IPS DF 6.9 (cell line): ENCODE measurements at places on chromosomes 12 and 14.
A peak's percentile ranks its signal among the peaks of the same experiment; 100 is the strongest.

GRCh38 chr12:58563621-58564020 is 356.7 kb downstream of the LRIG3 start:
- H3K27me3 ChIP-seq = no peaks in the 10 kb centered on the region
- no peaks in the 10 kb centered on the region for H3K36me3 ChIP-seq
- H3K4me1 ChIP-seq = no peaks in the 10 kb centered on the region
- no peak overlapping the region for H3K27ac ChIP-seq
- no peak overlapping the region for H3K4me3 ChIP-seq

GRCh38 chr12:118635276-118635675 is 258.9 kb downstream of the SUDS3 start:
- H3K27me3 ChIP-seq = no peaks in the 10 kb centered on the region; the same call in 1 of the 2 replicates
- no peak for DNase-seq
- H3K27ac ChIP-seq = no peak overlapping the region

- no peak for DNase-seq
- no peaks in the 10 kb centered on the region for H3K4me1 ChIP-seq
- H3K27ac ChIP-seq = no peak overlapping the region
- H3K27me3 ChIP-seq = no peaks in the 10 kb centered on the region
- H3K4me3 ChIP-seq = peak overlapping the region; percentile 43; the same call in 1 of the 2 replicates
Observed at GRCh38 chr12:29782285-29782870, 1.4 kb downstream of the TMTC1 start.

GRCh38 chr14:104154246-104154645 is 15.9 kb downstream of the KIF26A start:
- no peak overlapping the region for H3K27ac ChIP-seq
- DNase-seq = no peak
- H3K4me1 ChIP-seq = peaks cover 10% of the 10 kb centered on the region
- H3K36me3 ChIP-seq = peaks cover 16% of the 10 kb centered on the region
- no peak overlapping the region for H3K4me3 ChIP-seq

DNA sequence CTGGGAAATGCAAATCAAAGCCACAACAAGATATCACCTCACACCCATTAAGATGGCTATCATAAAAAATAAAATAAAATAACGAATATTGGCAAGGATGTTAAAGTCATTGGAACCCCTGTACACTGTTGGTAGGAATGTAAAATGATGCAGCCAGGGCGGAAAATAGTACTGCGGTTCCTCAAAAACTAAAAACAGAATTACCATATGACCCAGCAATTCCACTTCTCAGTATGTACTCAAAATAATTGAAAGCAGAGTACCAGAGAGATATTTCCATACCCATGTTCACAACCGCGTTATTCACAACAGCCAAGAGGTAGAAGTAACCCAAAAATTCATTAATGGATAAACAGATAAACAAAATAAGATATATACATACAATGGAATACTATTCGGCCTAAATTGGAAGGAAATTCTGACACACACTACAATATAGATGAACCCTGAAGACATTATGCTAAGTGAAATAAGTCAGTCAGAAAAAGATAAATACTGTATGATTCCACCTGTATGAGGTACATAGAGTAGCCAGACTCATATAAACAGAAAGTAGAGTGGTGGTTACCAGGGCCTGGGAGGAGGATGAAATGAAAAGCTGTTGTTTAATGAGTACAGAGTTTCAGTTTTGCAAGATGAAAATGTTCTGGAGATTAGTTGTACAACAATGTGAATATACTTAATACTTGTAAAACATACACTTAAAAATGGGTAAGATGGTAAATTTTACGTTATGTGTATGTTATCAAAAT is 84.6 kb downstream of the TXNDC16 start:
- no peak overlapping the region for H3K27ac ChIP-seq
- no peaks in the 10 kb centered on the region for H3K27me3 ChIP-seq
- no peaks in the 10 kb centered on the region for H3K4me1 ChIP-seq
- DNase-seq = no peak
- H3K4me3 ChIP-seq = no peak overlapping the region

DNA sequence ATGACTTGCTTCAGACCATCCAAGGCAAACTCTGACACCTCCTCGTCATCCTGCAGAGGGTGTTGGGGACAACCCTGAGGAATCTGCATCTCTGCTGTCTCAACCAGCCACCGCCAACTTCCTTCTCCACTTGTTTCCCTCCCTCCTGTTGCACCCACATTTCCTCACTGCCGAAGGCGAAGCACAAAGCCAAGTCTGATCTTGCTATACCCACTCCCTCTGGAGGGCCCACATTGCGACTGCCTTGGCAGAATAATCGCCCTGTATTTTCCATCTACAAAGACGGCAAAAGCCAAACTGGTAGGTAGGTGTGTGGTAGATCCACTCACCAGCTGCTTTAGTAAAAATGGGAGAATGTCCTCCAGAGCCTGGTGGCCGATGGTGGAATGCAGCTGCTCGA is 21.8 kb upstream of the RAB35 start:
- H3K27me3 ChIP-seq = no peaks in the 10 kb centered on the region
- no peak overlapping the region for H3K27ac ChIP-seq
- no peak overlapping the region for H3K4me3 ChIP-seq
- peaks cover 70% of the 10 kb centered on the region for H3K36me3 ChIP-seq

DNA sequence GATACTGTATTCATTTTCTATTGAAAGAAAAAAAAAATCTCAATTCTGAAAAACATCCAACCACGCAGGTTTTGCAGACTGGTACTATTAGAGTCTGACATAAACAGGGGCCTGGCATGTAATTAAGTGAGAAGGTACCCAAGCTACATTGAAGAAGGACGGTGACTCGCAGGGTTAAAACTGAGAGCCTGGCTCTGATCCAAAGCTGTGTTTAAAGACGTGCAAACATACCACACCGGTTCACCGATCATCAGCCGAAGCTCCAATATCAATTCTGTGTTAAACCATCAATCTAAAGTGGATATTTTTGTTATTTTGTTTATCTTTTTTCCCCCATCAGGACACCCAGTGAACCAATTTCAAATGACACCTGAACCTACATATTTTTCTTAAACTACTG is 108.1 kb upstream of the DIO3 start:
- no peaks in the 10 kb centered on the region for H3K36me3 ChIP-seq
- H3K4me3 ChIP-seq = no peak overlapping the region
- H3K4me1 ChIP-seq = no peaks in the 10 kb centered on the region
- no peak overlapping the region for H3K27ac ChIP-seq
- peaks cover 23% of the 10 kb centered on the region for H3K27me3 ChIP-seq

GRCh38 chr14:65168840-65169239 is 66.5 kb upstream of the MAX start:
- DNase-seq = no peak
- H3K27me3 ChIP-seq = no peaks in the 10 kb centered on the region
- H3K4me3 ChIP-seq = no peak overlapping the region
- no peak overlapping the region for H3K27ac ChIP-seq
- no peaks in the 10 kb centered on the region for H3K36me3 ChIP-seq
- no peaks in the 10 kb centered on the region; the same call in 1 of the 2 replicates for H3K4me1 ChIP-seq

DNA sequence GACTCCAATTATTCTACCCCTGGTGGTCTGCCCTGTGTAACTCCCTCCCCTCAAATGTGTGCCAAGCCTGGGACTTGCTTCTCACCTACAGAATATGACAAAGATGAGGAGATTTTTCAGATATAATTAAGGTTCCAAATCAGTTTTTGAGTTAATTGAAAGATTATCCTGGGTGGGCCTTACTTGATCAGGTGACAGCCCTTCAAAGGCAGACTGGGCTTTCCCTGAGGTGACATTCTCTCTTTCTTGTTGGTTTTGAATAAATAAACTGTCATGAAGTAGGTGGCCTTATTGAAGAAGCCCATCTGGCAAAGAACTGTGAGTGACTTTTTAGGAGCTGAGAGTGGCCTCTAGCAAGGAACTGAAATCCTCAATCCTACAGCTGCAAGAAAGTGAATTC is 106.0 kb downstream of the BRMS1L start:
- no peaks in the 10 kb centered on the region for H3K36me3 ChIP-seq
- H3K27ac ChIP-seq = no peak overlapping the region
- H3K27me3 ChIP-seq = no peaks in the 10 kb centered on the region
- no peaks in the 10 kb centered on the region for H3K4me1 ChIP-seq

GRCh38 chr14:102140750-102141145 is 1.1 kb downstream of the WDR20 start:
- H3K27ac ChIP-seq = no peak overlapping the region
- H3K27me3 ChIP-seq = no peaks in the 10 kb centered on the region
- no peak for DNase-seq
- H3K36me3 ChIP-seq = no peaks in the 10 kb centered on the region
- H3K4me1 ChIP-seq = no peaks in the 10 kb centered on the region
- peak overlapping the region; percentile 87; the same call in 1 of the 2 replicates for H3K4me3 ChIP-seq

- H3K36me3 ChIP-seq = no peaks in the 10 kb centered on the region; the same call in 1 of the 2 replicates
- peaks cover 2% of the 10 kb centered on the region; the same call in 1 of the 2 replicates for H3K27me3 ChIP-seq
- DNase-seq = no peak
- no peak overlapping the region for H3K4me3 ChIP-seq
Observed at GRCh38 chr14:92692822-92693226, 55.6 kb downstream of the LGMN start.

GRCh38 chr12:78878866-78879265 is 14.3 kb downstream of the SYT1 start:
- no peaks in the 10 kb centered on the region for H3K27me3 ChIP-seq
- H3K4me3 ChIP-seq = no peak overlapping the region
- no peak overlapping the region for H3K27ac ChIP-seq
- DNase-seq = no peak
- H3K36me3 ChIP-seq = no peaks in the 10 kb centered on the region

DNA sequence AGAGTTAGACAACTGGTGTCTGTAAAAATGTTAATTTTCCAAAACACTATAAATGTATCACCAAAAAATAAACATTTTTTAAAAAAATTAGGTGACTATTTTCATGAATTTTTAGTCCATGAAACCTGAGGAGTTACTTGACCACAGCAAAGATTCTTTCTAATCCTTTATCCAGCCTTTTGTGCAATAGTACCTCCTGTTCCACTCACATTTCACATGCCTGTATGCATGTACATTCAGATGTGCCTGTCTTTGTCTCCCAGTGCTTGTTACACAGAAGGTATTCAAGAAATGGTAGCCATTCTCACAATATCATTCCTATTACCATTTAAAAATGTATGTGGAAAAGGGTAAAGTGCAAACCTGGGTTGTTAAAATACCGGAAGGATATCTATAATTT is 857.0 kb downstream of the DIO2 start:
- no peaks in the 10 kb centered on the region; the same call in 1 of the 2 replicates for H3K4me1 ChIP-seq
- no peak overlapping the region for H3K27ac ChIP-seq
- H3K36me3 ChIP-seq = no peaks in the 10 kb centered on the region
- no peak overlapping the region for H3K4me3 ChIP-seq

- H3K4me1 ChIP-seq = no peaks in the 10 kb centered on the region
- no peaks in the 10 kb centered on the region for H3K27me3 ChIP-seq
- no peaks in the 10 kb centered on the region for H3K36me3 ChIP-seq
- DNase-seq = no peak
- no peak overlapping the region for H3K27ac ChIP-seq
Observed at GRCh38 chr14:36866867-36867266, 205.2 kb downstream of the PAX9 start.

GRCh38 chr12:48165089-48165981 is 8.0 kb upstream of the ASB8 start:
- no peak for DNase-seq
- no peaks in the 10 kb centered on the region for H3K4me1 ChIP-seq
- no peaks in the 10 kb centered on the region for H3K36me3 ChIP-seq
- no peaks in the 10 kb centered on the region for H3K27me3 ChIP-seq

DNA sequence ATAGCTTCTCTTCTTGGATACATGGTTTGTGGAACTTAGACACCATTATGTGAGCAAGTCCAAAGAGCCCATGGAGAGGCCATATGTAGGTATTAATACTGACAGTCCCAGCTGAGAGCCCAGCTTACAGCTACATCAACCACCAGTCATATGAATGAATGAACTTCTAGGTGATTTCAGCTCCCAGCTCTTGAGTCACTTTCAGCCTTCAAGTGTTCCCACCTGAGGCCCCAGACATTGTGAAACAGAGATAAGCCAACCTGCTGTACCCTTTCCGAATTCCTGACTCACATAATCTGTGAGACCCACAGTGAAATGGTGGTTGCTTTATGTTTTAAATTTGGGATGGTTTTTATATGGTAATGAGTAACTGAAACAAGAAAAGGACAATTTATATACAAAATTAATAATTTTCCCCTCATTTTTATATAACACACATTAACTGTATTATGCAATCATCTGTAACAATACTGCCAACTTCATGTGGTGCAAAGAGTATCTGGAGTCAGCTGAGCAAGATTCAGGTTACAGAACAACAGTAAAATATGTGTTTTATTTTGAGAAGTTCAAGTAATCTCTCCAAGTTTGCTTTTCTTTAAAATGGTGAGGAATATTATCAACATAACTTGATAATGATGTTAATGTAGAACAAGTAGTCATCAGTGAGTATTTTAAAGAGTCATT is 27.7 kb upstream of the FBXO33 start:
- DNase-seq = no peak
- no peaks in the 10 kb centered on the region for H3K36me3 ChIP-seq
- H3K4me3 ChIP-seq = no peak overlapping the region

- no peak for DNase-seq
- H3K36me3 ChIP-seq = no peaks in the 10 kb centered on the region
- no peaks in the 10 kb centered on the region for H3K4me1 ChIP-seq
- H3K4me3 ChIP-seq = no peak overlapping the region
- no peak overlapping the region for H3K27ac ChIP-seq
- H3K27me3 ChIP-seq = no peaks in the 10 kb centered on the region
Observed at GRCh38 chr14:104072586-104072985, 12.9 kb upstream of the ASPG start.

DNA sequence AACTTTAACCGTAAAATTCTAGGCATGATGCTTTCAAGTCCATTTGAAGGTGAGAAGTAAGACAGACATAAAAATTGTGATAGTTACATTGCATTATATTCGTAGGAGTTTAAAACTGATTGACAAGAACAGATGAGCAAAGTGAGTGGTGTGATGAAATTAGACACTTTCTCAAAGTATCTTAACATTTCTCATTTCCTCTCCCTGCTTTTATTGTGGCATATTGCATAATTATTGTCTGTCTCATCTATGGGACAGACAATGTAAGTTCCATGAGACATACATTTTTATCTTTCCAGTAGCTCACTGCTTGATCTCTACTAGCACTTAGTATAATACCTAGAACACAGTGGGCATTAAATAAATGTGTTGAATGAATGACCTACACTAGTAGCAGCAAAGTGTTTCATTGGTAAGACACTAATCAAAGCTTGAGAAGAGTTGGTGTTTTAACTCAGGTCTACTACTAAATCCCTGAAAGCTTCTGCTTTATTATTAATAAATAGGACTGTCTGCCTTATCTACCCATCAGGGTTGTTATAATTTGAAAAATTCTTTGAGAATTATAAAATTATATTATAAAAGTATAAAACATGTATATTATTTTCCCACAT is 19.0 kb downstream of the A2M start:
- no peaks in the 10 kb centered on the region for H3K36me3 ChIP-seq
- no peaks in the 10 kb centered on the region for H3K4me1 ChIP-seq
- no peaks in the 10 kb centered on the region for H3K27me3 ChIP-seq
- DNase-seq = no peak
- H3K27ac ChIP-seq = no peak overlapping the region
- no peak overlapping the region for H3K4me3 ChIP-seq
